Trophoblast cell (in vitro differentiated cells and primary cell): ENCODE measurements at places on chromosomes 3 and 15.
A peak's percentile ranks its signal among the peaks of the same experiment; 100 is the strongest.

DNA sequence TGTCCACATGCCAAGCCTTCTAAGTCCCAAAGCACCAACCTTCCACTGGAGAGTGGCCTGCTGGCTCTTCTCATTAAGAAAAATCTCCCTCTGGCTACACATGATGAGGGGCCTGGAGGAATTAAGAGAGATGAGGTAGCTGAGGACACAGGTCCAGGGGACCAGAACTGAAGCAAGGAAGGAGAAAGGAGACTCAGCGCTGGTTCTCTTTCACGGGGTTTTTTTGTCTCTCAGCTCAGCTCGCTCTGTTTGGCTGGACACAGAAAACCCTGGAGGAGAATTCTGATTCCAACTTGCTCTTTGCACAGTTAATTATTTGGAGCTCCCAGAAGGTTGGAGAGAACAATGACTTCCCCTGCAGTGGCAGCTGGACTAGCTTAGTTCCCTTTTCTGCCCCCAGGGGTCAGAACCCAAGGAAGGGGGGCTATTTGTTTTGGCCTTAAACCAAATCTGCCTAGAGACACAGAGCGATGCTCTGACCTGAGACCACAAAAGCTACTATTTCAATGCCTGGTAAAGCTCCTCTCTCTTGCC, 507.6 kb downstream of the FHIT start:
- no peaks in the 10 kb centered on the region for H3K36me3 ChIP-seq

DNA sequence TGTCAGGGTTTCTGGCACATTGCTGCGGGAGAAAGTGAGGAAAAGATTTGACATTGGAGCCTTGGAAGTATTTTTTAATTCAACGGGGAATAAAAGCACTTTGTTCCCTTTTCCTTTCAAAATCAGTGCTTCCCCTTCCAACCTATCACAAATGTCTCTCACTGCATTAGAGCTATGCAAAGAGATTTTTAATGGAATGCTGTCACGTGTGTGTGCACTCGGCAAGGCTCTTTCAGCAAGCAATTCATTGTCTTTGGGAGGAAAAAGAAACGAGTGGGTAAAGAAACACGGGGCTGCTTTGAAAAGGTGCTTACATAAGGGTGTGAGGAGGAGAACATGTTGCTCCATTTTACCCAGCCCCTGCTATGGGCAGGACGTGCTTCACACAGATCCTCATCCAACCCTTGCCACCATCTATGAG, 490.4 kb upstream of the PROK2 start:
- H3K27me3 ChIP-seq: no peaks in the 10 kb centered on the region
- no peak for DNase-seq
- H3K4me1 ChIP-seq: peaks cover 25% of the 10 kb centered on the region
- H3K4me3 ChIP-seq: no peak overlapping the region

- H3K4me1 ChIP-seq: peaks cover 7% of the 10 kb centered on the region
- no peak overlapping the region for H3K4me3 ChIP-seq
- no peaks in the 10 kb centered on the region for H3K27me3 ChIP-seq
Observed at GRCh38 chr15:68224546-68225250, 4.8 kb downstream of the CLN6 start.

GRCh38 chr15:92020207-92020606, 166.7 kb downstream of the SLCO3A1 start:
- no peak overlapping the region for H3K4me3 ChIP-seq
- DNase-seq: no peak
- H3K36me3 ChIP-seq: no peaks in the 10 kb centered on the region
- H3K27ac ChIP-seq: no peak overlapping the region
- H3K27me3 ChIP-seq: no peaks in the 10 kb centered on the region

GRCh38 chr3:17175187-17175807, 290.5 kb downstream of the PLCL2 start:
- H3K36me3 ChIP-seq: no peaks in the 10 kb centered on the region
- DNase-seq: no peak
- no peaks in the 10 kb centered on the region for H3K4me1 ChIP-seq
- H3K4me3 ChIP-seq: no peak overlapping the region
- no peak overlapping the region for H3K27ac ChIP-seq

DNA sequence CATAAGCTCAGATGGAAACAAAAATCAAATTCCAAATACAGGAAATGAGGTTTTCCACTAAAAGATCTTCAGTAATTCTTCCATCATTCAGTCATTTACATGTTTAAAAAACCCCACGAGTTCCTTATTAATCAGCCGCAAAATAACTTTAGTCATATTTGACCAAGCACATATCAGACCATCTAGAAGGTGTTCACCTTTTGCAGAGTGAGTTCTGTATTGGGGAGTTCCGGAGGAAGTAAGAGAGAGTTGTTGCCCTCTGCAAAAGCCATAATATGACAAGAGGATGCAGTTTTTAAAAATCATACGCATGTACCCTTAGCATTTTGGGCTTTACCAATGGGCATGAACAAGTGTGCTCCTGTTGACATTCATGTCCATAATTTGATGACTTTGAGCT, 61.6 kb downstream of the CCR1 start:
- no peak for DNase-seq
- peaks cover 3% of the 10 kb centered on the region for H3K4me1 ChIP-seq
- no peaks in the 10 kb centered on the region for H3K36me3 ChIP-seq
- no peaks in the 10 kb centered on the region for H3K27me3 ChIP-seq
- no peak overlapping the region for H3K27ac ChIP-seq

DNA sequence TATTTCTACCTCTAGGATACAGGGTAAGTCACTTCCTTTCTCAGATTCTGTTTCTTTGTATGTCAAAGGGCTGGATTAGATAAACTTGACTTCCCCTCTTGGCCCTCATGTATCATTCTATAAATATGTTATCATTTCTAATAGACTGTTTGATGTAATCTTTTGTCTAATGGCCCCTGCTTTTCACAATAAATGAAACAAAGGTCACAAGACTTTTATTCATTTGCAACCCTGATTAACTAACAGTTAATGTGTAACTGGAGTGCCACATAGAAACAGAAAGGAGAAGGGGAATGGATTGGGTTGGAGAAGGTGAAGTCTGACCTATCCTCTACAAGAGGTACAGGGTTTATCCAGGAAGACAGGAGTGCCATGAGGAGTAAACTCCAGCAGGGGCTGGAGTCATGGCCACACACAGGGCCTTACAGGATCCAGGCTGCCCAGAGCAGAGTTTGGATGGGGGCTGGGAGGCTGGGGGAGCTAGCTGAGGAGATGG, 8.0 kb upstream of the B3GNT5 start:
- no peaks in the 10 kb centered on the region for H3K27me3 ChIP-seq
- H3K4me1 ChIP-seq: peaks cover 3% of the 10 kb centered on the region
- DNase-seq: no peak
- no peaks in the 10 kb centered on the region for H3K36me3 ChIP-seq
- no peak overlapping the region for H3K4me3 ChIP-seq
- H3K27ac ChIP-seq: no peak overlapping the region

- no peaks in the 10 kb centered on the region for H3K36me3 ChIP-seq
- no peaks in the 10 kb centered on the region for H3K4me1 ChIP-seq
- H3K4me3 ChIP-seq: no peak overlapping the region
- H3K27ac ChIP-seq: no peak overlapping the region
- DNase-seq: no peak
- H3K27me3 ChIP-seq: no peaks in the 10 kb centered on the region
Observed at GRCh38 chr3:151024339-151024738, 51.8 kb upstream of the CLRN1 start.

DNA sequence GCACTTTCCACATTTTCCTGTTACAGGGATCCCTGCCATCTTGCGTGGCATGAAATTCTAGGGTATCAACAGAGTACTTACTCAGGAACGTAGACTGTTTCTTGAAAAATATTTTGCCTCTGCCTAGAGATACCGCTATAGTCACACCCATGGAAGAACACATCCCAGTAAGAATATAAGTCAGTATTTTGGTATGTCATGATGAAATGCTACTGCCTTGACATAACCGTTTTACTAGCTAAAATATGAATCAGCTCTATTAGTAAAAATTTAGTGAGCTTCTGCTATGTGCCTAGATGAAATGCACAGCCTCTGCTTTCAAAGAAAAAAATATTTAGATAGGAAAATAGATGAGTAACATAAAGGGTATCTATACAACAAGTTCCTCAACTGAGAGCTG, 276.4 kb downstream of the TBC1D5 start:
- no peaks in the 10 kb centered on the region for H3K4me1 ChIP-seq
- peak; percentile 91 for DNase-seq
- H3K4me3 ChIP-seq: no peak overlapping the region
- H3K27me3 ChIP-seq: no peaks in the 10 kb centered on the region
- H3K27ac ChIP-seq: no peak overlapping the region

GRCh38 chr3:114494498-114494897, 200.7 kb downstream of the TIGIT start:
- H3K4me3 ChIP-seq: no peak overlapping the region
- H3K27ac ChIP-seq: no peak overlapping the region
- no peaks in the 10 kb centered on the region for H3K36me3 ChIP-seq
- DNase-seq: no peak

GRCh38 chr3:156826144-156826895, at the start of gene LEKR1:
Gene LEKR1, plus strand, starts transcription at chr3:156826353. Its CDS starts 2,977 bp downstream, at chr3:156829330.
- H3K4me3 ChIP-seq: peak within 1 kb of the TSS; percentile 76
- no peaks in the 10 kb centered on the region for H3K36me3 ChIP-seq
- no peaks in the 10 kb centered on the region for H3K27me3 ChIP-seq

DNA sequence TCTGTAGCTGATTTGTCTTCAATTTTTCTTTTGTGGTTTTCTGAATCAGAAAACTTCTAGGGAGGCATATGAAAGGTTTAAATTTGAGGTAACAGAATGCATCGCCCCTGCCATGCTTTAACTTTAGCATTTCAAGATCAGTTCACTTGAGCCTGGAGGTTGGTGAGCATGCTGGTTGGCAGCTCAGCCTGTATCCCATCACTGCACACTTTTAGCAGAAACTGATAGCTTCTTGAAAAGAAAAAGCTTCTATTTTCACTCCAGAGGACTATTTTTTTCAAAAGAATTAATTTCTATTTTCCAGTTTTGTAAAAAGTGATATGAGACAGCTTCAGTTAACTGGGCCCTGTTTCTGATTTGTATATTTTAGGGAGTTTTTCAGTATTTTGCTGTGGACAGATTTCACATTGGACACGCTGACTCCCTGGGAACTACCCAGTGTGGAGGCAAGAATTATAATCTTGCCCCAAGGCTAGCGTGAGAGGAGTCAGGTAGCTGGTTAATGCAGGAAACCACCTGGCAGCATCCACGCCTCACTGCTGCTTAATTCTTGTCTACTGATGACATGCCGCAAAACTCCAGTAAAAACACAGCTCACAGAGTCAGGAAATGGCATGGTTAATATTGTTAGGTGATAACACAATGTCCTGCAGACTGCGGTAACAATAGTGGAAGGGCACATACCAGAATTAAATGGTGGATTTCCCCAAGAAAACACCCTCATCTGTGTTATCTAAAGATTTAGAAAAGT, 71.4 kb downstream of the DUT start:
- no peaks in the 10 kb centered on the region for H3K27me3 ChIP-seq
- H3K4me1 ChIP-seq: no peaks in the 10 kb centered on the region
- DNase-seq: peak; percentile 53

DNA sequence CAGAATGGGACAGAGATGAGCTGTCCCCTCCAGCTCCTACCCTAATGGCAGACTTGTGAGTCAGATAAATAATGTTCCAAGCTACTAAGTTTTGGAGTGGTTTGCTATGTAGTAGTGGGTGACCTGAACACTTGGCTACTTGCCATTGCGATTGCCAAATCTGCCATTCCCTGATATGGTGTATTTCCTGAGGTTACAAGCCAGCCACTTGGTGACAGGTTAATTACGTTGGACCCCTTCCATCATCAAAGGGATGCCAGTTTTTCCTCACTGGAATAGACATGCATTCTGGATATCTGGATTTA, 33.6 kb downstream of the MORF4L1 start:
- no peak overlapping the region for H3K4me3 ChIP-seq
- H3K4me1 ChIP-seq: no peaks in the 10 kb centered on the region
- peaks cover 37% of the 10 kb centered on the region for H3K36me3 ChIP-seq
- DNase-seq: peak; percentile 75
- no peaks in the 10 kb centered on the region for H3K27me3 ChIP-seq

DNA sequence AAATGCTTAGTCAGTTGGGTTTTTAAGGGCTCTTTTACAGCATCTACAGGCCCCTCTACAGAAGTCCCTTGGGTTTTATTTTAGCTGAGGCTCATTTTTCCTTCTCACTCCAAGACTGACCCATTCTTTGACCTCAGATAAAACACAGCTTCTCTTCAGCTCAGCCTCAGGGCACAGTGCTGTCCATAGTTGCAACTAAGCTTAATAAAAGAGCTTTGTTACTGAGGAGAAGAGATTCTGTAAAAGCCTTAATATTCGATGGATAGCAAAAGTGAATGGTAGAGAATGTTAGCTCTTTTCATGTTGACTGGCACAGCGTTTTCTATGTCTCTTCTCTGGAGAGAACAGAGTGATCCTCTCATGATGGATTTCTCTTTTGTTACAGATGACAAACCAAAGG, 277.9 kb downstream of the BBX start:
- H3K36me3 ChIP-seq: peaks cover 17% of the 10 kb centered on the region
- no peaks in the 10 kb centered on the region for H3K27me3 ChIP-seq
- H3K4me1 ChIP-seq: no peaks in the 10 kb centered on the region

GRCh38 chr15:66877477-66878271, 175.6 kb downstream of the SMAD6 start:
- no peaks in the 10 kb centered on the region for H3K27me3 ChIP-seq
- H3K4me1 ChIP-seq: peaks cover 17% of the 10 kb centered on the region
- H3K27ac ChIP-seq: no peak overlapping the region
- no peak overlapping the region for H3K4me3 ChIP-seq

- no peak overlapping the region for H3K27ac ChIP-seq
- peaks cover 2% of the 10 kb centered on the region for H3K4me1 ChIP-seq
- peak overlapping the region; percentile 69 for H3K4me3 ChIP-seq
Observed at GRCh38 chr3:56467108-56467507, 1.2 kb downstream of the ERC2 start.

DNA sequence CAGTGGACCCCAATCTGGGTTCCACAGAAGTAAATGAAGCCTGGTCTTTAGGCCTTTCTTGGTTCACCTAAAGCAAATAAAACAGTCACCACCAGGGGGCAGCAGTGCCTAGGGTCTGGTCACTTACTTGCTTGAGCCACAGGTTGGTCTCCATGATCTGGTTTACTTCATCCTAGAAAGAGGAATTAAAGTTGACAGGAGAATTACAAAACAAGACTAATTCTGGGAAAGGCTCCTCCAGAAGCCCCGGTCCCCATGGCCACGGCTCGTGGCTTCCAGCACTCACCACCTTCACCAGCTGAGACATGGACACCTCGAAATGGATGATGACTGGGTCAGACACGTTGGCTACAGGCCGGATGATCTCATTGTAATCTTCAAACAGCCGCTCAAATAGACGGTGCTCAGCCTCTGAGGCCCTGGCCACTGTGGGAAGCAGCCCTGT, 2.3 kb downstream of the CHRNA3 start:
- no peaks in the 10 kb centered on the region for H3K36me3 ChIP-seq
- H3K27ac ChIP-seq: no peak overlapping the region
- no peak overlapping the region for H3K4me3 ChIP-seq
- H3K27me3 ChIP-seq: peaks cover 32% of the 10 kb centered on the region
- H3K4me1 ChIP-seq: no peaks in the 10 kb centered on the region

- no peak for DNase-seq
- H3K36me3 ChIP-seq: peaks cover 2% of the 10 kb centered on the region
- no peak overlapping the region for H3K4me3 ChIP-seq
- no peak overlapping the region for H3K27ac ChIP-seq
- H3K4me1 ChIP-seq: peaks cover 2% of the 10 kb centered on the region
- H3K27me3 ChIP-seq: no peaks in the 10 kb centered on the region
Observed at GRCh38 chr3:43618142-43618541, 3.7 kb downstream of the ANO10 start.
